Vein endothelial cell (primary cell): ENCODE measurements at places on chromosomes 6 and 20. TPM values are rescaled to one million over a fixed set of nuclear protein-coding genes. Genes with fewer than 3 reads are reported as not detected.

Gene SNAP25
- not detected in 2 replicates for total RNA-seq

Gene BCLAF1
- total RNA-seq, result 135 and 164 TPM in 2 replicates

Gene OXT
- total RNA-seq, result not detected in 2 replicates

Gene CUTA
- 61.8 and 63.0 TPM in 2 replicates for total RNA-seq

Gene ACTL10
- total RNA-seq, result 2.8 and 3.3 TPM in 2 replicates

Gene PIM1
- total RNA-seq, result 1.1 and 2.0 TPM in 2 replicates

Gene SLC17A9
- total RNA-seq, result 15.4 and 17.7 TPM in 2 replicates

Gene QRSL1
- total RNA-seq, result 10.1 and 11.8 TPM in 2 replicates

Gene SLC26A8
- total RNA-seq, result 0.38 TPM in 1 of 2 replicates, not detected in the other

Gene LY6G6D
- total RNA-seq, result not detected in 2 replicates

Gene LY6G6C
- total RNA-seq, result not detected in 2 replicates

Gene IL17A
- total RNA-seq, result not detected in 2 replicates

Gene TMEM244
- not detected in 2 replicates for total RNA-seq

Gene KHDC1L
- total RNA-seq, result not detected in 2 replicates

Gene COL9A3
- 0.19 and 0.65 TPM in 2 replicates for total RNA-seq

Gene GSTA3
- total RNA-seq, result not detected in 2 replicates

Gene LPA
- total RNA-seq, result not detected in 2 replicates

Gene BPIFB4
- total RNA-seq, result not detected in 2 replicates

Gene RNF217
- 23.4 and 24.2 TPM in 2 replicates for total RNA-seq

Gene PPP1R14C
- total RNA-seq, result not detected in 2 replicates

Gene PRRT1
- not detected in 2 replicates for total RNA-seq

Gene HCRTR2
- total RNA-seq, result not detected in 2 replicates

Gene HEY2
- 0.33 and 0.67 TPM in 2 replicates for total RNA-seq

Gene MACROD2
- total RNA-seq, result 0.33 and 0.76 TPM in 2 replicates

Gene CYP39A1
- total RNA-seq, result 0.33 and 0.38 TPM in 2 replicates

Gene BAK1
- 29.7 and 31.0 TPM in 2 replicates for total RNA-seq

Gene BCAS1
- not detected in 2 replicates for total RNA-seq

Gene NRSN1
- not detected in 2 replicates for total RNA-seq

Gene GSTA2
- total RNA-seq, result not detected in 2 replicates

Gene MYCT1
- total RNA-seq, result 143 and 181 TPM in 2 replicates

Gene HUS1B
- 0.98 and 1.1 TPM in 2 replicates for total RNA-seq

Gene EFCAB8
- total RNA-seq, result under 0.01 TPM in 2 replicates

Gene MAFB
- total RNA-seq, result 5.9 and 12.1 TPM in 2 replicates

Gene HSPA1L
- 0.98 and 1.1 TPM in 2 replicates for total RNA-seq

Gene TCFL5
- total RNA-seq, result 10.1 and 11.4 TPM in 2 replicates

Gene ENPP1
- 0.65 and 1.1 TPM in 2 replicates for total RNA-seq

Gene TPD52L1
- 3.4 and 7.2 TPM in 2 replicates for total RNA-seq

Gene EIF6
- 140 and 151 TPM in 2 replicates for total RNA-seq

Gene GSTA4
- 13.7 and 14.9 TPM in 2 replicates for total RNA-seq

Gene ESR1
- under 0.01 TPM in 1 of 2 replicates, not detected in the other for total RNA-seq

Gene NRN1
- 47.7 and 64.3 TPM in 2 replicates for total RNA-seq

Gene IMPG1
- 0.29 TPM in 1 of 2 replicates, not detected in the other for total RNA-seq

Gene LTB
- 3.9 and 4.7 TPM in 2 replicates for total RNA-seq

Gene CST1
- total RNA-seq, result 4.2 TPM in 1 of 2 replicates, not detected in the other

Gene LY6G5C
- total RNA-seq, result 1.3 and 2.4 TPM in 2 replicates

Gene C20orf202
- 0.33 TPM in 1 of 2 replicates, not detected in the other for total RNA-seq

Gene ARFGEF3
- 6.9 and 7.9 TPM in 2 replicates for total RNA-seq
